ENCODE measurements at places on chromosomes 5 and 9.

- no peak for DNase-seq
Measured at GRCh38 chr5:159510282-159510681, 180.0 kb upstream of the IL12B start.

GRCh38 chr5:38601133-38601862, 44.9 kb upstream of the LIFR start:
- DNase-seq, result no peak

DNA sequence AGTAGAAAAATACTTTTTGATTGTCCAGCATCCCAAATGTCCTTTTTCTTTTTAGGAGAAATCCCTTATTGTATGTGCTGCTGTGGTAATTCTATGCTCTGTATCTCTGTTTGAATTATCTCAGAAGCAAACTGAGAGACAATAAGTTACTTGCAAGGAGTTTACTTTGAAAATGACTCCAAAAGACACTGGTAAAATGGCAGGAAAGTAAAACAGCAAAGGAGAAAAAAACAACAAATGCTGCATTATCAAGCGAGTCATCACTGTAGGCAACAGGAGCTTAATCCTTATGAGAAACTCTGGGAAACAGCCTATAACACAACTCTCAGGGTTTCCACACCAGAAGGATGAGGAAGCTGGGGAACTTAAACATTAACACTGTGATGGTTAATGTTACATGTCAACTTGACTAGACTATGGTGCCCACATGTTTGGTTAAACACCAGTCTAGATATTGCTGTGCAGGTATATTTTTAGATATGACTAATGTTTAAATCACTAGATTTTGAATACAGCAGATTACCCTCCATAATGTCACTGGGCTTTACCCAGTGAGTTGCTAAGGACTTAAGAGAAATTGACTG, 92.6 kb upstream of the GAS1 start:
- no peak for DNase-seq

DNA sequence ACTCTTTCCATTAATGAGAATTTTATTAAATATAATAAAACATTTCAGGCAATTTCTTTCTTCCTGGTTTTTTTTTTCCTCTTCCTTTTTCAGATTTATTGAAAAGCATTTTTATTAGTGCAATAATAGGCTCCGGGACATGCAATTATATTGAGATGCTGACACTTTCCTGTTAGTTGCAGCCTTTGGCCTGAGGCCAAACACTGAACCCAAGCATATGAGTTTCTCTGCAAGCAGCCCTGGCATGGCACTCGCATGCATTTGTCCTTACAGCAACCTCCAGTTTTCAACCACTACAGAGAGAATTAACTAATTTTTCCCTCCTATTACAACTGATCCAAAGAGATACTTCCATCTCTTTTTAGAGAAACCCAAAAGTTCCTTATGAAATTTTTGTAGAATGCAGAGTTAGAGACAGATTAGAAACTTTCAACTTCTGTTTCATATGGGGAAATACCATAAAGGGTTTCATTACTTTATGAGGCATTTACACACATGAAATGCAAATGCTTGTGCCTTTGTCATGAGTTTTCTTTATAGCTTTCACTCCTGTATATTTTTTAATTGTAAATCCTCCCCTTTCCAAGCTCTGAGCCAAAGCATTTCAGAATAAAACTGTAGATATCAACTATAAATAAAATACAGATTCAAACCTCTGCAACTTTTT, 183.0 kb downstream of the CETN3 start:
- DNase-seq, result no peak

DNA sequence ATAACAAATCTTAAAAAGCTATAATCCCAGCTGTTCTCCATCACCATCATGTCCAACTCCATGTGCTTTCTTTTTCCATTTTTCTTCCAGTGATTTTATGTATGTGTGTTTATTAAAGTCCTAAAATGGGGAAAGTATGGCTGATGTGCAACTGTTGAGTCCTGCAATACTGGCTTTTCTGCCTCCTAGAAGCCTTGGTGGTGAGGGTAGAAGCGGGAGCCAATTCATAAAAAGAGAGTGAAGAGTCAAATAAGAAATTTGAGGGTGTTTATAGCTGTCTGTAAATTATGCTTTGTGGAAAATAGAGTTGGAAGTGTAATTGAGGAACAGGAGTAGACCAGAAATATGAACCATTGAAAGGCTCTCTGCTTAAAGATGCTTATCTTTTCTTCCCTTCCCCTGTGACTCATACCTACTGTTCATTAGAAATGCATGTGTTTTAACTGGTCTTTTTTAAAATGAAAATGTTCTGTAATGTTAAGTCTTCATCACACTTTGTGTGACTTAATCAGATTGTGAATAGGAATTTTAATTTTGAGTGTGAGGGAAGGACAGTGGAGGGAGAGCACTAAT, 80.1 kb downstream of the ZCCHC7 start:
- DNase-seq, result no peak

DNA sequence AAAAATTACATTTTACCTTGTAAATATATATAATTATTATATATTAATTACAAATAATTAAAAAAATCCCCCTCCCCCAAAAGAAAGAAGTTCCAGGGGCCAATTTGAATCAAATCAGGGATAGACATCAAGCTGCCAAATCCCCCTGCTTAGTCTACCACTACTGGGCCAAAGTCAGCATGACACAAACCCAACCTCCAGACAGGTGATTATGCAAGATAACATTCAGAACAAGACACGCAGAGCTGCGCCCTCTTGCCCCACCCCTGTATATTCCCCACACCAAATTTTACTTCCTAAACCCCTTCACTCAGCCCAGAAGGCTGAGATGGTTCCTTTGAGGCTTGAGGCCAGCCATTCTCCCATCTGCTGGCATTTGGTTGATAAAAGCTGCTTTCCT, 2059.1 kb upstream of the CDH6 start:
- DNase-seq, result no peak

- DNase-seq, result no peak
Measured at GRCh38 chr9:33273266-33273971, 8.6 kb downstream of the CHMP5 start.

GRCh38 chr9:130498298-130498917, 53.6 kb downstream of the ASS1 start:
- DNase-seq, result no peak

DNA sequence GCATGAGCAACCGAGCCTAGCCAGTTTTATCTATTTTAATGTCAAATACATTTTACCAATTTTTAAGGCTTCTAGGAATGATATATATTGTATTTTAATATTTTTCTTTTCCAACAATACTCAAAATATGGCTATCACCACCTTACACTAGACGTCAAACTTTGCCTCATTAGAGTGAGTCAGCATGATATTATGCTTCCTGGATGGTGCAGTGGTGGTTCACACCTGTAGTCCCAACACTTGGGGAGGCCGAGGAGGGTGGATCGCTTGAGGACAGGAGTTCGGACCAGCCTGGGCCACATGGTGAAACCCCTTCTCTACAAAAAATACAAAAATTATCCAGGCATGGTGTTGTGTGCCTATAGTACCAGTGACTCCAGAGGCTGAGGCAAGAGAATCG, 7.3 kb upstream of the CDC14B start:
- DNase-seq, result no peak

GRCh38 chr5:151218177-151218576, 5.7 kb downstream of the CCDC69 start:
- no peak for DNase-seq

DNA sequence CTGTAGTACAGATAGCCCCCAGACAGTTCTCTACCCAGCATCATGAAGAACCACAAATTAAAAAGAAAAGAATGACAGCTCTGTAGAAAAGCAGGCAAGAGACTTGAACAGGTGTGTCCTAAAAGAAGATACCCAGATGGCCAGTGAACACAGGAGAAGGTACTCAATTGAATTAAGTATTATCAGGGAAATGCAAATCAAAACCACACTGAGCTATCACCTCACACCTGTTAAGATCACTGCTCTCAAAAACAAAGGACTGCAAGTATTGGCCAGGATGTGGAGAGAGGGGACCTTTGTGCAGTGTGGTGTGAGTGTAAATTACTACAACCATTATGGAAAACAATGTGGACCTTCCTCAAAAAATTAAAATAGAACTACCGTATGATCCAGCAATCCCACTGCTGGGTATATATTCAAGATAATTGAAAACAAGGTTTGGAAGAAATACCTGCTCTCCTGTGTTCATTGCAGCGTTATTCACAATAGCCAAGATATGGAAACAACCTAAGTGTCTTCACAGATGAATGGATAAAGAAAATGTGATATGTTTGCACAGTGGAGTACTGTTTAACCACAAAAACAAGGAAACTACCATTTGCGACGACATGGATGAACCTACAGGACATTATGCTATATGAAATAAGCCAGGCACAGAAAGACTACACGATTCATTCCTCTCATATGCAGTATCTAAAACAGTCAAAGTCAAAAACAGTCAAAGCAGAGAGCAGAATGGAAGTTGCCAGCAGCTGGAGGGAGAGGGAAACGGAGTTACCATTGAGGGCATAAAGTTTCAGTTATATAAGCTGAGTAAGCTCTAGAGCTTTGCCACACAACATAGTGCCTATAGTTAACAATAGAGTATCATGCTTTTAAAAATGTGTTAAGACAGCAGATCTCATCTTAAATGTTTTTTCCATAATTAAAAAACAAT, 102.6 kb downstream of the WNK2 start:
- no peak for DNase-seq

GRCh38 chr5:173420108-173420507, 91.9 kb upstream of the STC2 start:
- no peak for DNase-seq

DNA sequence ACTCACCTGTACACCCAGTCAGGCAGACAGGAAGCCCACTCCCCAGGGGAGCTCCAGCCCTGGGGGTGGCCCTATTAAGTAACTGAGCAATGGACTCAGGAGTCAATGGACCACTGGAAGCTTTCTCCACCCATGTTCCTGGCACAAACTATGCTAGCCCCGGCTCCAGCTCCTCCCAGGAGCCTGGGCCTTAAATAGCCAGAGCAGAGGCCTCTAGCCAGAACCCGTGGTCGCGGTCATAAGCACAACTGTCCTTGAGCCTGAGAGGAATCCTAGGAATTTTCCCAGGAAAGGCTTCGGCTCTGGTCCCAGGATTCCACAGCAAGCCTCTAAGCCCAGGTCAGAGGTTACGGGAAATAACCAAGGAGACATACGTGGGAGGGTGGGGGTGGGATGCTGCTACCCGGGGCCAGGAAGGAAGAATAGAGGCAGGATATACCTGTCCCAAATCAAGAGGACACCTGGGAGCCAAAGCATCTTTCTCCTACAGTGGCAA, 5.5 kb downstream of the SEPTIN8 start:
- DNase-seq, result no peak

DNA sequence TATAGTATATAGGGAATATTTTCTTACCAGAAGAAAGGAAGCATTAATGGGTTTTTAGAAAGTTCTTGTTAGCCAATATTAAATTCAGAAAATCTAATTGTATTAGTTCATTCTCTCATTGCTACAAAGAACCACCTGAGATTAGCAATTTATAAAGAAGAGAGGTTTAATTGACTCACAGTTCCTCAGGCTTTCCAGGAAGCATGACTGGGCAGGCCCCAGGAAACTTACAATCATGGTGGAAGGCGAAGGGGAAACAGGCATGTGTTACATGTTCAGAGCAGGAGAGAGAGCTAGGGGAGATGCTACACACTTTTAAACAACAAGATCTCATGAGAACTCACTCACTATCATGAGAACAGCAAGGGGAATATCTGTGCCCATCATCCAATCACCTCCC, 304.0 kb upstream of the CDH12 start:
- no peak for DNase-seq

Measured in NCI-H1417 treated with DMSO at 0.1 percent for 48 hours (cell line).